Activated CD8-positive, alpha-beta memory T cell treated with anti-CD3 and anti-CD28 coated beads for 36 hours (primary cell): ENCODE measurements at places on chromosomes 2 and 18. TPM values are rescaled to one million over a fixed set of nuclear protein-coding genes. Genes with fewer than 3 reads are reported as not detected.

UGT1A6 gene
- total RNA-seq, result not detected

TUBA3D gene
- total RNA-seq, result not detected

TIGD1 gene
- 6.2 TPM for total RNA-seq

RAB31 gene
- total RNA-seq, result 0.51 TPM

CD226 gene
- total RNA-seq, result 189 TPM

XDH gene
- not detected for total RNA-seq

MROH2A gene
- total RNA-seq, result not detected

CELF4 gene
- total RNA-seq, result not detected

DSG2 gene
- 0.23 TPM for total RNA-seq

SLC9A4 gene
- total RNA-seq, result 0.06 TPM

ADGRF3 gene
- total RNA-seq, result 3.9 TPM

CBLN2 gene
- total RNA-seq, result not detected

ZNF892 gene
- total RNA-seq, result 3.4 TPM

KHK gene
- total RNA-seq, result 14.1 TPM

RABL2A gene
- total RNA-seq, result 16.6 TPM
